ENCODE measurements at places on chromosomes 7 and 10.

DNA sequence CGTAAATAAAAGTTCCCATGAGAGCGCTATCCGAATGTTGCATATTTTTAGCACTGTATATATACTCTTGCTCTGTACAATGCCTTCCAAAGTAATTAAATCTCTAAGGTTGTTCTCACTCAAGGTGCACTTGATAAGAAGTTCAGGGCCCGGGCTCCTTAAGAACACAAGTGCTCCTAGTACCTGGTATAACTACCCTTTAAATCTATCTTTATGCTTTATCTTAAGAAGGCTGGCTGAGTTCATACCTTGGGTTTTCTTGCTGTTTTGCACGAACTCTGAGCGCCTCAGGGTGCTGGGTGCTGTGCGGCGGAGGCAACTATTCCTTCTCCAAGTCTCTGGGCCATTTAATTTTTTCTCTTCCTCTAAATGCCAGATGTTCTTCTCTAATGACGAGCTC lies 80.4 kb downstream of the DNMBP start:
- no peak for DNase-seq

- peak; percentile 79 for DNase-seq
Observed at GRCh38 chr10:120942806-120943413, 91.7 kb downstream of the WDR11 start.

- no peak for DNase-seq
Observed at GRCh38 chr10:82277591-82277990, 402.6 kb downstream of the NRG3 start.

DNA sequence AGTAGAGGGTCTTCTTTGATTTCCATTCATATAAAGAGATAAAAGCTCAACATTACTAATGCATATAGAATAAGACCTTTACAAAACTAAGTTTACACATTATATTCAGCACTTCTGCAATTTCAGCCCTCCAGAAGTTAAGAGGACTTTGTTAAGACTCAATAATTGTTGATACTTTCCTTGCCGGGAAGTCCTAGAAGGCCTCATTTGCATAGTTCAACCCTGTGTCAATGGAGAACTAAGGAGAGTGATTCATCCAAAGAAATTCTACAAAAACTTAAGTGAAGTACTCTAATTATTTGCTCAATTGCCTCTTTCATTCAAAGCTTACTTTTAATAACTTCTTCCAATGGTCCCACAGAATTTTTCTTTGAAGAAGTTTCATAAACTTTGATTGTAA lies 1060.3 kb upstream of the CELF2 start:
- DNase-seq = no peak

- DNase-seq = no peak
Observed at GRCh38 chr10:75941223-75941801, 509.9 kb downstream of the LRMDA start.

DNA sequence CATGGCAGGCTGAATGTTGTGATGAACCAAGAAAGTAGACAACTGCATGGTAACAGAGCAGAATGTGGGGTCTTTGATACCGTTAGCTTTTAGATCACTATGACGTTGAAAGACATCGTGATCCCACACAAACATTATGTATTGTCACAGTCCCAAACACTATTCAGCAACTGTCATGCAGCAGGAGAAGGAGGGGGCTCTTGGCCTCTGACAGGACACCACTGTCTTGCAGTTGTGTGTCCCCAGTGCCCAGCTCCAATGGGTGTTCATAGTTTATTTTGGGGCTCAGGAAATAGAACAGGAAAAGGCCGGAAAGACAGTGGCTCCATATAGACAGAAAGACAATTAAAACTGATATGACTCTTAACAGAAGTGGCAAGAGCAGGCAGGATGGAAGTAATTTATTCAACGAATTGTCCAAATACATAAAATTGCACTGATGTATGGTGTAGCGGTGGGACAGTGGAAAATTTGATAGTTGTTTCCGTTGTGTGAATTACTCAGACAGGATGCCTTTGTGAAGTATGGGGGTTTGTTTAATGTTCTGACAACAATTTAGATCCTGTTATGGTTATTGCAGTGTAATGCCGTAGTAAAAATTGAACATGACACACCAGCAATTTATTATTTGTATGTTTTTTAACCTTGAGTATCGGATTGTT lies 292.0 kb downstream of the LRMDA start:
- DNase-seq = no peak

DNA sequence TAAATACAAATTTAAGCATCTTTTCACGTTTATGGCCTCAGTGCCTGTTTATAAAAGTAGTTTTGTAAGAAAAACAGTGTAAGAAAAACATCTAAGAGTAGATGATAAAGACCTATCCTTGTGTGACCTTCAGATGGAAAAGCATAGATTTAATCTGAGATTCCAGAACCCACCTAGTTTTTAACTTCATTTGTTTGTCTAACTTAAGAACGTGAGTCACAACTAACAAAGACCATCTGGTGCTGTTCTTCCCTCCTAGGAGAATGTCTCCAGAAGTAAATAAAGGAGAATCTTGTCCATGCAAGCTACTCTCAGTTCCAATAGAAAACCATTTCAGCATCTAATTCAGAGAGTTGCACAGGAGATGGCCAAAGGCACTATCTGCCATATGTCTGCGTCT lies 265.4 kb upstream of the C7orf33 start:
- DNase-seq = no peak

- no peak for DNase-seq
Observed at GRCh38 chr10:35781643-35782035, 139.5 kb upstream of the FZD8 start.
